ENCODE measurements at places on chromosomes 11 and 22. TPM values are rescaled to one million over a fixed set of nuclear protein-coding genes. Genes with fewer than 3 reads are reported as not detected.
A peak's percentile ranks its signal among the peaks of the same experiment; 100 is the strongest.

ART1 gene
- 0.60 TPM for total RNA-seq

SLC29A2 gene
- total RNA-seq, result 30.2 TPM

TRIM6 gene
- total RNA-seq, result 5.5 TPM

CSNK2A3 gene
- total RNA-seq, result 1.1 TPM

ISX gene
- not detected for total RNA-seq

FDXACB1 gene
- total RNA-seq, result 2.9 TPM

CRYBA4 gene
- total RNA-seq, result not detected

DBX1 gene
- total RNA-seq, result not detected

ZPR1 gene
- total RNA-seq, result 18.4 TPM

GRCh38 chr11:45655012-45655283 lies 10.5 kb downstream of the CHST1 start:
- no peak for DNase-seq

DNA sequence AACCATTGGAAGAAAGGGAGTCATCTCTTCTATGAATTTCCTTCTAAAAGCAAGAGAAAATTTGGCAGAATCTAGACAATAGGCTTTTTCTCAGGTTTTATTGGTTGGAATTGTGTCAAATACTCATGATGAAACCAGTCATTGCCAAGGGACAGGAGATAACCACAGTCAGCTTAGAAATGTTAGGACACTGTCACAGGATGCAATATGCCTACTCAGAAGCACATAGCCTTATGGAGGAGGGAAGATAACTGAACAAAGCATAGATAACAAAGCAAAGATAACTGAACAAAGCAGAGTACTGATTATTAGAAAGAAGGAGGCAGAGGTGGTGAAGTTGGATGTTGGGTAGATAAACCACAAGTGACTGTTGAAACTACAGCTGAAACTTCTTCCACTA lies 303.5 kb upstream of the PDGFD start:
- peak; percentile 82 for DNase-seq

DNA sequence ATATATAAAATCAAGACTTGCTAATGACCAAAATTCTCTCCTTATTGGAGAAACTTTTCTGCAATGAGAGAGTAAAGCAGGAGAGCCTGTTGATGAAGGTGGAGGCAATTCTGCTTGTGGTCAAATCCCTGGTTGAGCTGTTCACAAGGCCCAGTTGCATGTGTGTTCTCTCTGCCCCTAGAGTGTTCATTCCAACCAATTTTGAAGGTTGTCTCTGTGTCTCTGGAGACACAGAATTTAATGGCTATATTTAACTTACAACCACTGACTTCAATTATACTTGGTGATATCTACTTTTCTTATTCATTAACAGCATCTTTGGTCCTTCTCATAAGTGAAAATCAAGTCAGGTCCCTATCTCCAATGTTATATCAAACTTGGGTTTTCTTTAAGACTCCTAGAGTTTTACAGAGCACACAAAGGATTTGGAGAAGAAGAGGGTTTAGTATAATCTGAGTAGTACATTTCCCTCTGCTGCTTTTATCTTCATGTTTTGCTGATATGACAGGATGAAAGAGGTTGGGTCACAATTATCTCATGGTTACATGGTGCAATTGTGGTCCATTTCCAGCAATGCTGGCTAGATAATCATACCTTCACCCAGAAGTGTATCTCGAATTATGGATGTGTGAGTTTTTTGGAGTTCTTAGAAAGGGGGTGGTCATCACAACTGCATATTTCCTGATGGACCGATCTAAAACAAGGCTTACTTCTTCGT lies 4.0 kb downstream of the OOSP4A start:
- DNase-seq, result no peak

- no peak for DNase-seq
These were observed 22.8 kb downstream of the CTTN start for GRCh38 chr11:70421123-70421522.

GRCh38 chr11:7494086-7494745 lies 8.9 kb downstream of the OLFML1 start:
- no peak for DNase-seq

DNA sequence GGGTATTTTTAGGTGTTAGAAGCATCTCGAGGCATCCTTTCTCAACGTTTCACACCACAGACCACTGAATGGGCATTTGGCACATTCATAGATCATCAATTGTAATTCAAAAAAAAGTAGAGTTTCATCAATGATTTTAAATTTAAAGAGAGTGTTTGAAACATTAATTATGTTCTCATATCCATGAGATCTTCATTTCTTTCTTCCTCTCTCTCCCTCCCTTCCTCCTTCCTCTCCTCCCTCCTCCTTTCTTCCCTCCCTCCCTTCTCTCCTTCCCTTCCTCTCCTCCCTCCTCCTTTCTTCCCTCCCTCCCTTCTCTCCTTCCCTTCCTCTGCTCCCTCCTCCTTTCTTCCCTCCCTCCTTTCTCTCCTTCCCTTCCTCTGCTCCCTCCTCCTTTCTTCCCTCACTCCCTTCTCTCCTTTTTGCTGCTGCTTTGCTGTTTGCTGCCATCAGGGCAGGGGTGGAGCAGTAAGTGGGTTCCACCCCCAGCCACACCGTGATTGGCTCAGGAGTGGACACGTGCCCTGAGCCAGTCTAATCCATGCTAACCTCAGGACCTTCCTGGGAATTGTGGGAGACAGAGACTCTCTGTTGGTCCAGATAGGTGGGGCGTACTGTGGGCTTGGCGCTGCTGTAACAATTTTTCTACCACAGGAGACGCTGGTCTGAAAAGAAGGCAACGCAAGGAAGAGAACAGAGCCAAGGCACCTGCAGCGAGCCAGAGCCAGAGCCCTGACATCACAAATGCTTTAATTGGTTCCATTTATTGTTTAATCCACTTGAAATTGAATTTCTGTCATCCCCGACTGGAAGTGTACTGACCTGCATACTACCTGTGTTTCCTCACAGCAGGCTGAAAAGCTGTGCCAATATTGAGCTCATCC lies 33.7 kb upstream of the APOBEC3A start:
- peak; percentile 28 for DNase-seq

GRCh38 chr11:121246021-121246768 lies 46.4 kb upstream of the SC5D start:
- DNase-seq, result no peak

DNA sequence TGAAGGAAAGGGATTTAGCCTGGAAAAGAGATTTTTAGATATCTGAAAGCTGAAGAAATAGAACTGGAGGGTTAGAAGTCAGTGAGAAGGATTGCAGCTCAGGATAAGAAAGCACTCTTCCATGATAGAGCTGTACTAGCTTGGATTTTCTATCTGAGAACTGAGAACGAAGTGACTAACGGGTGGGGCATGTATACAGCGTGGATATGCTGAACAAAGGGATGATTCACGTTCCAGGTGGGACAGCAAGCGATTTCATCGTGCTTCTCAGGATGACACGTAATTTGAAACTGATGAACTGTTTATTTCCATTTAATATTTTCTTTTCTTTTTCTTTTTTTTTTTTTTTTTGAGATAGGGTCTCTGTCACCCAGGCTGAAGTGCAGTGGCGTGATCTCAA lies 53.0 kb downstream of the GRAMD1B start:
- DNase-seq, result peak; percentile 28

DNA sequence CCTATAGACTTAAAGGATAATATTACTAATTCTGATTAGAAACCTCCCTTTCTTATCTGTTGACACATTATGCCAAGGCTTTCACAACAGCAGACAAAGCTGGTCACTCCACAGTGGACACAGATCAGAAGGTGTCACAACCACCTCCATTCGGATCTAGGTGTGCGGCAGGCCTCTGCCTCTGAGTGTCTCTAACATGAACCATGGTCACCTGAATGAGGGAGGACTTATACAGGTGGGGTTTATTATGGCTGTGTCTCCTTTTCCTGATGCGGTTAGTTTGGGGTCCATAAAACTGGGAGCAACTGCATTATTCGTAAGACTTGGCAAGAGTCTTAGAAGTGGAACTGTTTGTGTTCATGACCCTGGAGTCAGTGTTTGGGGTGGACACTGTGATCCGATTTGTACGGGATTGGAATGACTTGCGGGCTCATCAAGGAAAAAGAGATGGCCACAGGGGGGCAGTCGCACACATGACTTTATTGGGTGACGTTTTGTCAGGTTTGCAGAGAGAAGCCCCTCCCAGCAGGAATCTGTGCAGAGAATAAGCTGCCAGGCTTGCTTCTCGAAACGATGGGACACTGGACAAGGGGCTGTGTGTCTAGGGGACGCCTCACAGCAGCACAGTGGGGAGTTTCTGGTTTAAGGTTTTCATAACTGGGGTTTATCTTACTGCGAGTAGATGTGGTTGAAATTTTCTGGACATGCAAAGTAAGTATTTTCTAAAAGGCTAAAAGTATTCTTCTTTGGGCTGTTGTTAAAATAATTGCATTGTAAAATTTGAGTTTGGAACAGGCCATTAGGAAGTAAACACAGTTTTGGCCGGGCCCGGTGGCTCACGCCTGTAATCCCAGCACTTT lies 90.6 kb downstream of the GAB4 start:
- DNase-seq, result peak; percentile 47

- DNase-seq, result no peak
These were observed 18.4 kb downstream of the TBCEL start for GRCh38 chr11:121042296-121042695.

DNA sequence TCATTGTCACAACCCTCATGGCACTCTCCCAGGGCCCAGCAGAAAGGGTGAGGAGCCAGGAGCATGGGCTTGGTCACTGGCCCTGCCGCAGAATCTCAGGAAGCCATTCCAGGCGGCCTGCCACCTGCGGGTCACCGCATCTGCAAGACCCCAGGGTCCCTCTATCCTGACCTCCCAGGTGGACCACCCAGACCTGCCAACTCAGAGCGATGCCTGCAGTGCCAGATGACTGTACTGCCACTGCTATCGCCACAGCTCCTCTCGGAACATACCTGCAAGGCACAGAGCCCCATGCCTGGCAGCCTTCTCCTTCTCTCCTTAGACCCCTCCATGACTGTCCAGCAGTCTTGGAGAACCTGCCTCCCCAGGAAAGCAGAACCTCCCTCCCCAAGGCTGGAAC lies 26.4 kb upstream of the ELFN2 start:
- no peak for DNase-seq
